ENCODE measurements at places on chromosomes 7 and 10.

GRCh38 chr10:126500866-126501265, 112.6 kb upstream of the ADAM12 start:
- no peak for DNase-seq

DNA sequence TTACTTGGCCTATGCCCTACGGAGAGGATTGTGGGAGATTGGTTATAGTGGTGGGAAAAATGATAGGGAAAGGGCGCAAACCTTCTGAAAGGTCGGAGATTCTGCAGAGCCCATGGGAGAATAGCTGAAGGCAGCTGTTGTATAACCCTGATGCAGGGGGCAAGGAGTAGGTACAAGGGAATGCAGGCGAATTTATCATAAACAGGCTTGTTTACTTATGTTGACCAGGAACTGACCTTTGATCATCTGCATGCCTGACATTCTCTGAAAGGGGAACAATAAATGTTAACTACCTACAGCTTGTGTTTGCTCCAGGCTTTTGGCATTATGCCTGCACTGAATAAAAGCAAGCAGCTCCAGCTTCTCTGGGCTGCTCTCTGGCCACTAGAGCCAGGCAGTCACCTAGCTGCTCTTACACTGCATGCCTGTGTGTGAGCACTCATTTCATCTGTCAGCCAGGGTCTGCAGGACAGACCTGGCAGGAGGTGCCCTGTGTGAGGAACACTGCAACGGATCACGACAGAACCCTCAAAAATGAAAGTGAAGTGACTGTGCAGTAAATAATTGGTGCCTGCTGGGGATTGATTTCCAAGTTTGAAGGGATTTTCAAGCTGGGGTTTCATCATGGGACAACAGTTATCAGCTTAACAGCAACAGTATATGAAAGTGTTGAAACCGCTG, 31.1 kb upstream of the ABCA13 start:
- DNase-seq = no peak

GRCh38 chr10:74752371-74753040, 73.9 kb upstream of the KAT6B start:
- DNase-seq = no peak

DNA sequence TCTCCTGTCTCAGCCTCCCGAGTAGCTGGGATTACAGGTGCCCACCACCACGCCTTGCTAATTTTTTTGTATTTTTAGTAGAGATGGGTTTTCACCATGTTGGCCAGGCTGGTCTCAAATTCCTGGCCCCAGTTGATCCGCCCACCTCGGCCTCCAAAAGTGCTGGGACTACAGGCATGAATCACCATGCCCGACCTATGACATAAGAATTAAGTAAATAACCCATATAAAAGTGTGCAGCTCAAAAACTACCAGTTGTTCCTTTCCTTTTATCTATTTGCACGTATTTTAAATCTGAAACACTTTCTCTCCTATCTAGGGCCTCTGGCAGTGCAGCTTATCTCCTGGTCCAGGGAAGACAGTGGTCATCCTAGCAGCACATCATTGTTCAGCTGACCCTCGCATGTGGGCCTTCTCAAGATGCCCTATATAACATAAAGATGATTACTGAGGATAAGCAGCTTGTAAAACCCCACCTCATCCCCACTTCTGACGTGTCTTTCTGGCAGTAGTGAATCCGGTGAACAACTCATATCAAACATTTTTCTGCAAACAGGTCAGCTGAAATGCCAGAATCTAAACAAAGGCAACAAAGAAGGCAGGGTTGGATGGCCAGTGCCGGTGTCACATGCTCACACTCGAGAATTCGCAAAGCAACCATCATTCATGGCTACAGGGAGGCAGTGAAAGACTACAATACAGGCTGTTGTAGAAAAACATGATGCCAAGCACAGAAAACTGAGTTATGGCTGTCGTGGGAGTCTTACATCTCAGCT, 36.0 kb upstream of the KCNIP2 start:
- DNase-seq = no peak

- no peak for DNase-seq
These were observed 33.7 kb upstream of the DGKI start for GRCh38 chr7:137880432-137880831.

- no peak for DNase-seq
These were observed 12.2 kb downstream of the TLX1 start for GRCh38 chr10:101143345-101143630.

GRCh38 chr7:39042670-39043069, 65.0 kb downstream of the POU6F2 start:
- no peak for DNase-seq

DNA sequence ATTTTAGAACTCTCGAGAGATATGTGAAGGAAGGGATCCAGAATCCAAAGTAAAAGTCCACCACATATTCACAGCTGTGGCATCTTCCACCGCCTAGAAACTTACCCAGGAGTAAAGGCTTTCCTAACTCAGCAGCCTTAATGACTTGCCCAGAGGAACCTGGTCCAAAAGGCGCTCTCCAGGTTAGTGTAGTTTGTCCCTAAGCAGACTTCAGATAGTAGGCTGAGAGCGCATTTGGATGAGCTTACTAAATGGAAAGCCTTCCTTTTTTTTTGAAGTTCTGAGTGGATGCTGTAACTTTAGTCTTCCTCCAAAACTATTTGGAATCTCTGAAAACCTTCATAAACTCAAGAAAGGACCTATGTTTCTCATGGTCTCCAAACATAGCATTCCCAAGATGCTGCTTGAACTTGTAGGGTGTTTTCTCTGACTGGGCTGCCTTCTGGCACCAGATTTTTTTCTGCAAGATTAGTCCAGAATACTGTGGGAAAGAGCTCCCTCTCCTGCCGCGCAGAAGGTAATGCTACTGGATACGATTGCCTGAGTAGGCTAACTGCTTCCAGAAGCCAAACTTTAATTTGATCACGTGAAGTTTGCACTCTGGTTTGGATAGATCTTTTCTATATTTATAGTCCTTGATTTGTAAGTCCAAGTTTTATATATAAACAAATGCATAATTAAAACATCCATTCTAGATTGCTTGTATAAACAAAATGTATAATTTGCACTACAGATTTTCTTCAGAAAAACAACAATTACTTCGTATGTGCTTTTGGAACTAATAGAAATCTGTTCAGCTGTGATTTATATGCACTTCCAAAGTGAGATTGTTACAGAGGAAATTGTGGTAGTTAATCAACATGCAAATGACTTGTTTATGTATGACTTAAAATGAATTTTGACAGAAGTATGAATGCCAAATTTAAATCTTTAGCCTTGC, 19.6 kb upstream of the GPR37 start:
- no peak for DNase-seq

DNA sequence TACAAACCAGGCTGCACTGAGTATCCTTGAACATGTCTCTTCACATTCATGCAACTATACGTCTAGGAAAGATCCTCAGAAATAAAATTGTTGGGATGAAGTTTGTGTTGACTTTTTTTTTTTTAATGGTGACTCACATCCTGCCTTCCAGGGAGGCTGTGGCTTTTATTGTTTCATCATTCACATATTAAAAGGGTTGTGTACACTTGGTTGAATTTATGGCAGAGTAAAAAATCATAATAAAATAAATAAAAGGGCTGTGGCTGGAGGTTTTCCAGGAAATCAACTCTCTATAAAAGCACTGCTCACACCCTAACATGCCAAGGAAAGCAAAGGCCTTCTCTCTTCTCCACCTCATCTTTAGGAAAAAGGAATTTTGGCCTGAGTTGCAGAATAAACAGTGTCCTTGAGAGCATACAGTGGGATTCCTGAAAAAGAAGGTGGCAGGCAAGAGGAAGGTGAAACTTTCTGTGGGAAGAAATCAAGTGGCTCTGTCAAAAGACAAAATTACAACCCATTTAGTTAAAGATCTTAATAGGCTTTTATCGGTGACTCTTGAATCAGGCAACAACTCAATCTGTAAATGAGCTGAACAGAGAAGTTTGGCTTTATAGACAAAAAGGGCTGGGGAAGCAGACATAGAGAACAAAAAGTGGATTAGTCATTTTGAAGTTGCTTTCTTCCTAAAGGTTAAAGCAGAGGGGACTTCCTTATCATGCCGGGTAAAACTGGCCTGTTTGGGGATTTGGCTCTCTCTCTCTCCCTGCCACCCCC, 41.6 kb upstream of the FHIP2A start:
- no peak for DNase-seq

DNA sequence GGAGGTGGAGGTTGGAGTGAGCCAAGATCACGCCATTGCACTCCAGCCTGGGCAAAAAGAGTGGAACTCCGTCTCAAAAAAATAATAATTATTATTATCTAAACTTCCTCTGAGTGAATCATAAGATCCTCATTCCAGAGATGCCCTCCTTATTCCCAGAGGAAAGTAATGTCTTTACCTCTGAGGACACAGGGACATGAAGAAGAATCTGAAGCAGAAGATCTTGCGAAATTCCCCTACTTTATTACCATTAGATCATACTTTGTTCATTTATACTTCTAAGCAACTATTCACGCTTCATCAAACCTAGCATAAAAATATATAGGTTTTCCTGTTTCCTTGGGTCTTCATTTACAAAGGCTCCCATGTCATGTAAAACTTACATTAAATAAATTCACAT, 143.1 kb downstream of the ETV1 start:
- no peak for DNase-seq

DNA sequence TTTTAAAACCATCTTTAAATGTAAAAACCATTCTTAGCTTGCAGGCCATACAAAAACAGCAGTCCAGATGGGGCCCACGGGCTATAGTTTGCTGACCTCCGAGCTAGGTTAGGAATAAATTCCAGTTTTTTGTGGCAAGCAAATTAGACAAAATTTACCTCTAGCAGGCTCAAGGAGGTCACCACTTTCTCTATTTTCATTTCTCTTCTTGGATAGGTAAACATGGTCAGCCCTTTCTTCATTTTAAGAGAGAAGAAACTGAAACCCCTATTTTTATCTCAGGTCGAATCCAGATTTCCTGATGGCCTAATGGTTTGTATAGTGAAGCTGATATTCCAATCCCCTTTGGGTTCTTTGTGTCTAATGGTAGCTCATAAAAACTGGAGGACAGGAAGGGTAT, 10.7 kb downstream of the IKZF5 start:
- DNase-seq = no peak

DNA sequence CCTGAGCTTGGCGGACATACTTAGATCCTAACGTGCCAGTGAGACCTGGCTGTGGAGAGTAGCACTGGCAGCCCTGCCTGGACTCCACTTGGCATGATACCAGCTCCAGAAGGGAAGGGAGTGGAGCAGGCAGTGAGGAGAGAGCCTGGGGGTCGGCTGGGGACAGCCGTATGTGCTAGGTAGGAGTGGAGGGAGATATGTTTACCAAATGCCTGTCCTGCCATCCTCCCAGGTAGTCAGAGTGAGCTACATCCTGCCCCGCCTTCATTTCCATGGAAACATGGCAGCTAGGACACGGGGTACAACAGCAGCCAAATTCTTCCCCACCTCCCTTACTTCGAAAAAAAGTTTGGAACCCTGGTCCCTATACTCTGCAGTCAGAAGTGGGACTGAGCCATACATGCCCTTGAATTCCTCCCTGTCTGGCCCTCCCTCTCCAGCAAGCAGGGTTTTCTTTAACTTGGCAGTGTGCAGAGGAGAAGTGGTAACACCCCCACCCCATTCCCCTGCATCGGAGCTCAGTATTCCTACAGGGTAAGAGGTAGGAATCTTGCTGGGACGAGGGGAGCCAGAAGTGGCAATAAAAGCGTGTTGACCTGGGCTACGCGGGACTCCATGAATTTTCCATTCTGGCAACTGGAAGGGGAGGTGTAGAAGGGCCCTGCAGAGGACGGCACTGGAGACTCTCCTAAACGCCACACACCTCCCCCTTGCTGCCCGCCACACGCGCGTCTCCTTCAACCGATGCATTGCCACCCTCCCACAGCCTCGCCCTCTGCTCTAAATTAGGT, 20.0 kb upstream of the SMO start:
- no peak for DNase-seq

DNA sequence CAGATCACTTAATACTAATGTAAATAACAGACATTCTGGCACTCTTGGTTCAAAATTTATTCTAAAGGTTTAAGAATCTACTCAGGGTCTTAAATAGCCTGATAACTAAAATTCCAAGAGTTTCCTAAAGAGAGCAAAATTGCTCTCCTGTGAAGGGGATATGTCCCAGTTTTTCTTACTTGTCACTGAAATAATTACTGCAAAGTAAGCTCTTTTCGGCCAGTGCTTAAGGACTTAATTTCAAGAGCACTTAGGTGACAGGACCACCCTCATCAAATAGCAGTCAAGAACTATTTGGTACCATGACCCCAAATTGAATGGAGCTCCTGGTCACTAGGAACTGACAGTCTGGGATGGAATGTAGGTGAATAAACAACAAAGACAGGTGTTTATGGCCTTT, 1.8 kb upstream of the IMMP2L start:
- DNase-seq = no peak

- DNase-seq = no peak
These were observed 33.9 kb upstream of the SEMA3A start for GRCh38 chr7:84228526-84228925.

GRCh38 chr7:113170591-113170990, 52.2 kb upstream of the SMIM30 start:
- DNase-seq = no peak

DNA sequence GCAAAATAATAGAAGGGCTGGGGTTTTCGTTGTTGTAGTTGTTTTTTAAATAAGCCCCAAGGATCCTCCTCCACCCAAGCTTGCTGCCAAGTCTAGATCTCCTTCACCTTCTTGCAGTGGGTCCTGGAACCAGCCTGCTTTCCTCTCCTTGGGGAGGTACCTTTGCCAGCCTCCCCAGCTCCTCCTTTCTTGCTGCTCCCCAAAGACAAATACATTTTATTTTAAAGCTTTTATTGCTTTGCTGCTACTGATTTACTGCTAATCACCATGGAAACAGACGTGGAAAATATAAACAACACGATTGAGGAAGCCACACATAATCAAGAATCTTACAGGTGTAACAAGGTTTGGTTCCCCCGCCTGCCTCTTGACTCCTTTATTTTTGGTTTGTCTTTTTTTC, 17.4 kb upstream of the SLF2 start:
- no peak for DNase-seq

DNA sequence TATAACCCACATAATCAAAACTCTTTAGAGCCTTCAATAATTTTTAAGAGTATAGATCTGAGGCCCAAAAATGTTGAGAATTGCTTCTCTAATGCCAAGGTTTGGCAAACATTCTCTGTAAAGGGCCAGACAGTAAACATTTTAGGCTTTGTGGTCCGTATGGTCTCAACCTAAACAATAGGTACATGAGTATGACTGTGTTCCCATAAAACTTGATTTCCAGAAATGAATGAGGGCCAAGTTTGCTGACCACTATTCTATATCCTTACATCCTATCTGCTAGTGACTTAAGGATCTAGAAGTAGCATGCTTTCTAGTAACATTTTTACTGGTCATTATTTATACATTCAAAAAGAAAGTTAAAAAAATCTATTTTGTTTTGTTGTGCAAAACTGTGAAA, 58.9 kb downstream of the MPP7 start:
- no peak for DNase-seq

- no peak for DNase-seq
These were observed 57.6 kb downstream of the SGMS1 start for GRCh38 chr10:50566150-50566549.

GRCh38 chr7:73812996-73813395, 17.8 kb upstream of the CLDN4 start:
- DNase-seq = no peak

Measured in left ventricle myocardium superior (tissue), 1 donor.